ENCODE measurements at places on chromosomes 6 and 20. TPM values are rescaled to one million over a fixed set of nuclear protein-coding genes. Genes with fewer than 3 reads are reported as not detected.

CLPSL1 gene
- total RNA-seq: not detected

FANCE gene
- total RNA-seq: 24.8 TPM

CEP250 gene
- 30.9 TPM for total RNA-seq

ZNF311 gene
- 0.53 TPM for total RNA-seq

MYH7B gene
- total RNA-seq: 0.37 TPM

RAD21L1 gene
- 0.71 TPM for total RNA-seq

TBC1D20 gene
- 21.2 TPM for total RNA-seq

TINAG gene
- total RNA-seq: not detected

RNF39 gene
- total RNA-seq: not detected

TTLL9 gene
- not detected for total RNA-seq

OVOL2 gene
- total RNA-seq: not detected

FAXC gene
- total RNA-seq: not detected

SLC22A2 gene
- not detected for total RNA-seq

OCSTAMP gene
- not detected for total RNA-seq

SPINT4 gene
- total RNA-seq: not detected

TPD52L1 gene
- total RNA-seq: 0.79 TPM

ERMARD gene
- total RNA-seq: 26.0 TPM

SPAG4 gene
- total RNA-seq: 1.6 TPM

NPEPL1 gene
- total RNA-seq: 16.4 TPM

ULBP1 gene
- 0.83 TPM for total RNA-seq

RGS17 gene
- not detected for total RNA-seq
